ENCODE measurements at places on chromosomes 5 and 9.

GRCh38 chr5:158543539-158544387, 556.0 kb downstream of the EBF1 start:
- no peak for DNase-seq

GRCh38 chr5:131505237-131505908, 129.7 kb downstream of the RAPGEF6 start:
- peak; percentile 32 for DNase-seq

GRCh38 chr5:32055891-32056866, 117.9 kb downstream of the GOLPH3 start:
- no peak for DNase-seq

GRCh38 chr5:139882961-139883539, 87.4 kb downstream of the PSD2 start:
- DNase-seq, result no peak

DNA sequence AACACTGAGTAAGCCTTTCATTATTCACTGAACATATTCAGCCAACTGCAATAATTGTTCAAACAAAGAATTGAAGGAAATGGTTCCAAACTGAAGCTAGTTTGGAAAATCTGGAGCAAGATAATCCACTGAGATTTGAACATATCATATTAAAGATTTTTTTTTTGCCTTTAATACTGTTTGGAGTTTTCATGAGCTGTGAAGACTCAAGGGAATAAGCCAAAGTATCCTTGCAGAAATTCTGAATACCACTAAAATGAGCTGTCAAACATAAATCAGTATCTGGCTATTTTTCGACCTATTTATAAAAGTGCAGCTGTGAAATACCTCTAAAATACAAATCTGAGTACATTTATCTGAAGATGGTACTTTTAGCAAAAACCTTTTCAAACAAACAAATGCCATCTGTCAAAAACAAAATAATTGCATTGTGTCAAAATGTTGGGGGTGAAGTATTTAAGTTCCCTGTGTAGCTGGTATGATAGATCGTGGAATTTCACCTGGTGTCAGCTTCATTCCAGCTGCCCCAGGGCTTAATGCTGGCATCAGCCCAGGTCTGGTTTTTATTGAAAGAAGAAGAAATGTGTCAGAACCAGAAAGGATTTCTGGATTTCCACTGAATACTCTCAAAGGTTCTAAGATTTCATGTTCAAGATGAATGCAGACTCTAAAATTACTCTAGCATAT, 149.0 kb upstream of the GRAMD2B start:
- DNase-seq, result peak; percentile 9

DNA sequence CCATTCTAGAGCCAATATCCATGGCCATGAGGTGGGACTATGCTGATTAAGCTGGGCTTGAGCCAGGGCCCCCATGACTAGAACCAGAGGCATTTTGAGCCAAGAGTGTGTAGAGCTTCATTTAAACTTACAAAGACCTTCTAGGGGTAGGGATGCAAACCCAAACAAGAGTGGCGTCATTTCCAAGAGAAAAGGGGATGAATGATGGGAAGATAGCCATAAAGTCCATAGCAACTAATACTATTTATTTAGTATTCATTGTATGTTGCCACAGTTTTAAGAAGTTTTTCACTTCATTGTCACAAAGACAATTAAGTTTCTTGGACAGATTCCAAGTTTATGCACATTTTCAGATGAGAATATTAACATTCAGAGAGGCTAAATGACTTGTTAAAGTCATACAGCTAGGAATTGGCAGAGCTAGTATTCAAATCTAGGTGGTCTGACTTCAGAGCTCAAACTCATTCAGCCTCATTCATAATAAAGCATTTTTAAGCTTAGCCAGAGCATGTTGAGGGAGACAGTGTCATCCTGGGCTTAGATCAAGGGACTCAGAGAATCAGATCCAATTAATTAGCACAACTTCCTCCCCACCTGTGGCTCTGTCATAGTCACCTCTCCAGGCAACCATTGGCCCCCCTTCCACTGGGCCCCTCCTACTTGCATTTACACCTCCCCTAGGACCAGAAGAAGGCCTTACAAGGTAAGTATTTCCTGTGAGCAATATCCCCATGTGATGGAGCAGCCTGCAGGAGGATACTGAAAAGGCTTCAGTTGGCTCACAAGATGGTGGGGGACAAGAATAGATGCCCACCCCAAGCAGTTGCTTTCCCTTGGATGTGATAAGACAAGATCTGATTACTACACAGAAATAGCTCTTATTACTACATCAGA, 95.0 kb upstream of the PCSK1 start:
- DNase-seq, result no peak

GRCh38 chr5:127621601-127622325, 27.1 kb upstream of the CTXN3 start:
- no peak for DNase-seq

DNA sequence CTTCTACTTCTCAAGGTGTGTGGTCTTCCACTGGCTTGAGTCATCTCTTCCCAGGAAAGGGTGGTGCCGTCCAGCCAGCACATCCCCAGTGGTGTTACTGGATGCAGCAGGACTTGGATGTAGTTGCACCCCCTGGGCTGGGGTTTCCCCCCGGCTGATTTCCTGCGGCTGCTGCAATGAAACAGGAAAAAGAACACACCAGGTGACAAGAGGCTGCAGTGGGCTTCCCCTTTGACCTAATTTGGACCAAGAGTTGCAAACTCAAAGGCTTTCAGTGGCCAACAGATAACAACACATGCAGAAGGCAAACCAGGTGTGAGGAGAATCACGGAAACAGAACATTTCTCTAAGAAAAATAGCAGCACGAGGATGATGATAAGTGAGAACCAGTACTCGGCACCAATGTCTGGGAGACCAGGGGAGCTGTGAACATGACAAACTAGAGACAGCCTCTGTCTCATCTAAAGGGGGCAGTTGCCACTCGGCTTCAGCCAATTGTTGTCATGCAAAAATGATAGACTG, 83.7 kb downstream of the PDE6A start:
- DNase-seq, result peak; percentile 74

- DNase-seq, result no peak
These were observed 23.8 kb upstream of the LRRC14B start for GRCh38 chr5:167511-167910.

DNA sequence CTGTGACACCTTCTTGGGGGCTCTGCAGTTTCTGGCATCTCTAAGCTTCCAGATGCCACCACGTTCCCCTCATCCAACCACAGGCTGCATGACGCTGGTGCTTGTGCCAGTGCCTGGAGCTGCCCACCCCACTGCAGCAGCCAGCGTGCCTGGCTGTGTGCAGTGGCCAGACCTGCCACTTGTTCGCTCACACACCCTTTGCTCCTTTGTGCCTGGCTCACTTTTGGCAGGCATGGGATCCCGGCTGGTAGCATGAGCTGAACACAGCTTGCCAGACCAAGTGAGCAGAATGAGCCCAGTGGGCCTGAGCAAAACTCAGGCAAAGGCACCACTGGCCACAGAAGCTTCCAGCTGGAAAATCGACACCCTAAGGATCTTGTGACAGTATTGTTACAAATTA, 562.9 kb upstream of the ACO1 start:
- DNase-seq, result no peak

DNA sequence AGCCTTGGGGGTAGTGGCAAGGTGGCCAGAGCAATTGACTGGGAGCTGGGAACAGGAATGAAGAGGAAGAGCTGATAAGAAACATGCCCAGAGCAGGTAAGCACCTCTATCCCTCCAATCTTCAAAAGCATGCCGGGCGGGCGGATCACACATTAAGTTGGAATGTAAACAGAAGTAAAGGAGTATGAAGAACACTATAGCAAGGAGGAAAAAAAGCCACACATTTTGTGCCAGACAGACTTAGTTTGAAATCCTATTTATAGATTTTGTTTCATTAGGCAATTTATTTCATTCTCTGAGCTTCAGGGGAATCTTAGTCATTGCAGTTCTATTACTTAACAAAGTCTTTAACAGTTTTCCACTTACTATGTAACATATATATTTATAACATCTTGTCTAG, 173.9 kb upstream of the TNC start:
- peak; percentile 54 for DNase-seq

- no peak for DNase-seq
These were observed 93.1 kb downstream of the STK32A start for GRCh38 chr5:147327905-147328304.

DNA sequence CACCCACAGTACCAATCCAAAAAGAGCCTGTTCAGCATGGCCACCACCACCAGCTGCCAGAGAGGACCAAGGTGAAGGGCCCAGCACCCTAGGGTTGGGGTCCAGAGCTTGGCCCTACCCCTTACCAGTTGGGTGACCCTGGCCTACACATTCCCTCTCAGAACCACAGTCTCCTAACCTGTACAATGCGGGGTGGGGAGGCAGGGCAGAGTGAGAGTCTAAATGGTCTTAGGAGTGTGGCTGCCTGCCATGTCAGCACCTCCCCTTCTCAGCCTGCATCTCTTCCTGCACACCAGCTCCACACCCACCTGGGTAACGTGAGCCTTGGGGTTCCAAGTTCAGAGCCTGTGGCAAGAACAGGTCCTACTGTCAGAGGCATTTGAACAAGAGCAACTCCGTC, 92.2 kb downstream of the C5orf15 start:
- DNase-seq, result no peak

DNA sequence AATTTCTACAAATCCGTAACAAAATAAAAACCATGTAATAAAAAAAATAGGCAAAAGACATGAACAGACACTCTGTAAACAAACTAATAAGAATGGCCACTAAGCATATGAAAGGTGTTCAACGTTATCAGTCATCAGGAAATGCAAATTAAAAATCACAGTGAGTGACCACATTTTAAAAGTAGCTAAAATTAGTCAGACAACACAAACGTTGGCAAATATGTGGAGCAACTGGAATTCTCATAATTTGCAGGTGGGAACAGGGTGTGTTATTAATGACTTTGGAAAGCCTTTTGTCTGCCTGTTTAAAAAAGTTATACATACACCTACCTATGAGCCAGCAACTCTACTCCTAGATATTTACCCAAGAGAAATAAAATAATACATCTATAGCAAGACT, 164.4 kb downstream of the RMI1 start:
- DNase-seq, result no peak

GRCh38 chr9:26606756-26607155, 285.8 kb downstream of the CAAP1 start:
- DNase-seq, result no peak

DNA sequence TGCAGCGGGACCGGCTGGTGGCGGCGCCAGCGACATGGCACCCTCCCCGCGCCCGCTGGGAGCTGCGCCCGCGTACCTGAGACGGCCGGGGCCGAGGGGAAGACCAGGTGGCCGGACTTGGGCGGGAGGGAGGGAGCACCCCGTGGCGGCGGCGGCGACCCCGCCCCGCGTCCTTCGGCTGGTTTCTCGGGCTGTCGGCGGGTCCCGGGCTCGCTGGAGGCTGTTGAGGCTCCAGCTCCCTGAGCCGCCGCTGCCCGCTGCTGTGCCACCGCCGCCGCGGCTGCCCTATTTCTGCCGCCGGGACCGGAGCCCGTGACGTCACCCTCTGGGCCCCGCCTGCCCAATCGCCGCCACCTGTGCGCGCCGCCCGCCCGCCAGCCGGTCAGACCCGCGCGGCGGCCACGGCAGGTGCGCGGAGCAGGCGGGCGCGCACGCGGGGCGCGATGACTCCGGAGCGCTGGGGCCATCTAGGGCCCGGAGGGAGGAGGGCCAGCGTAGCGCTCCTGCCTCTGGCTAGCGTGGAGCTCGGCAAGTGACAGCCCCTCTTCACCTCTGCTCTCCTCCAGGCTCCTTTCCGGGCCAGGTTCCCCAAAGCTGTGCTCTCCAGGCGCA, at the start of gene FSTL4:
Gene FSTL4, minus strand, starts transcription at position 293 of the 612 bp plus-strand sequence.
- no peak for DNase-seq

- DNase-seq, result no peak
These were observed 38.0 kb downstream of the VAV2 start for GRCh38 chr9:133953976-133954709.

GRCh38 chr5:57317341-57317740, 143.5 kb downstream of the GPBP1 start:
- DNase-seq, result no peak

- DNase-seq, result no peak
These were observed 30.8 kb upstream of the SARDH start for GRCh38 chr9:133768859-133769510.

DNA sequence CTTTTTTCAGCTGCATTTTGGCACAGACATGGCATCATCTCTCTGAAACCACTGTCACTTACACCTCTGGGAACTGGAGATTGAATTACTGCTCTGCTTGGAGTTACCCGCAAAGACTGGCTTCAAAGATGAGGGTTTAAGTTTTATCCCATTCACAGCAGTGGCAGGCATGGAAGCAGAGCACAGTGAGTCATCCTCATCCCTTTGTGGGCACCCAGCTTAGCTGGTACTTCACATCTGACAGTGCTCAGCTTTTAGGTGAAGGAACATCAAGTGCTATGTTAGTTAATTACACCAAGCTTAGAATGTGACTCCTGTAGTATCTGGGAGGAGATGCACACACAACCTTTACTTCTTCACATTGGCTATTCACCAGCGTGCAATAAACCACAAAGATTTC, 24.8 kb upstream of the ALDH1A1 start:
- DNase-seq, result peak; percentile 44

DNA sequence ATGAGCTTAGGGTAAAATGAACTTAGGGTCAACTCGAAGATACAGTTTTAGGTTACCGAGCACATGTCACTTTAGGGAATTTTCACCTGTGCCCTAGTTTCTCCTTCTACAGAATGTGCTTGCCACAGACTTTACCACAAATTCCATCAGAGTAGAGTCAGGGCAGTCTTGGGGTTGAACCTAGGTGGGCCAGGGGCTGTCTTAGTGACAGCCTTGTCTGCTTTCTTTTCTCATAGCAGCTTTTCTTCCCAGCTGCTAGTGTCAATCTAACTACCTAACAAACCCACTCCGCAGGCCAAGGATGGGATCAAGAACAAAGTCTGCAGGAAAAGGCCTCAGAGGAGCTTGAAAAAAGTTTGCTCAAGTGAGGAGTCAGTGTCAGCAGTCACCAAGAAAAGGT, 458.1 kb upstream of the CDH18 start:
- DNase-seq, result no peak

DNA sequence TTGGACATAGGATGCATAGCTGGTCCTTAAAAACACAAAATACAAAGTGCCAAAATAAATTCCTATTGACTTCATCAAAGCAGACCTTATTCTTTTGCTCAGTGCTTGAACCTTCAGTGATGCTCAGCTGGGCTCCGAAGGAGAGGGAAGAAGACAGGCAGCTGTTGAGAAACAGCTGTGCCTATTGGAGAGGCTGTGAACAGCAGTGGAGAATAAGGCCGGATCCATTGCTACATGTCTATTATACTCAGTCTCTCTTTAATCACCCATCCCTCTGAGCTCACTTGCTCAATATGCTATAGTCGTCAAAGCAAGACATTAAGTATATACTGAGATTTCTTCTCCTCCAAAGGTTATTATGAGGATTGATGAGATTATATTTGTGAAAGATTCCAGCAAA, 174.4 kb downstream of the CHSY3 start:
- DNase-seq, result no peak

DNA sequence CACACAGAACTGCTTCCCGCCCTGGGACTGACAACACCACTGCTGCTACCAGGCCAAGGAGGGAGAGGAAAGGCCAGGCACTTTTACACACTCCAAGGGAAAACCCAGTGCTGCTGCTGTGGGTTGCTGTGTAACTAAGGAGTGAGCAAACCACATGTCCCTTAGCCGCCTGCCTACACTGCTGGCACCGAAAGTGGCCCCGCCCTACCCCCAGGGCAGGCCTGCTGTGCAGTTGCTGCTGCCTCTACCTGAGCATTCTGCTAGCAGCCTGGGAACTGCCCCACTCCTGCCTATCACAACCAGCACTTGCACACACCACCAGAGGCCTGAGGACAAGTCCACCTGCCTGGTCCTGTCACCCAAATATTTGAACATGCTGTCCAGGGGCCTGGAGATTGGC, 740.9 kb downstream of the DTWD2 start:
- DNase-seq, result no peak
